ENCODE measurements at places on chromosomes 3 and 15.

DNA sequence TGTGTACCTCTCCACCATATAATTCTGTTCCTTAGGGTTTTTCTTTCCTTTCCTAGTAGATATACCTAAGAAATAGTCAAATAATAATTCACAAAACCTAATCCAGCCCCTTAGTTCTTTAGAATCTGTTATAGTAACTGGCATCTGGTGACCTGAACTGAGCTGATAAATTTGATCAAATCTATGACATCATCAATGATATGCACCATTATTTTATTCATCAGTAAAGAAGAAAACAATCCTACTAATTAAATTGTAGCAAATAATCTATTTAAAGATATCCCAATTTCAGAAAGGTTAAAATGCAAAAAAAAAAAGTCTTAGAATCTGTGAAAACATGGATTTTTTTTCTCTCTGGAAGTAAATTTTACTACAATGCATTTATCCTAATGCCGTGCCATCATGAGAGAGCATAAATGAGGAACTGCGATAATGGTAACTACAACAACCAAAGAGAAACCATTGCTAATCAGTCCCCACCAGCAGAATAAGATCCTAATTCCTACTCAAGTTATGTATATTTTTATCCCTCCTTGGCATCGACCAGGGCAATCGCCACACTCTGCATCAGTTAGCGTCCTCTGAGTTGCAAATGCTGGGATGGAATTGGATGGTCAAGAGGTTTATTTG lies 6.6 kb upstream of the MNS1 start:
- DNase-seq, result no peak

DNA sequence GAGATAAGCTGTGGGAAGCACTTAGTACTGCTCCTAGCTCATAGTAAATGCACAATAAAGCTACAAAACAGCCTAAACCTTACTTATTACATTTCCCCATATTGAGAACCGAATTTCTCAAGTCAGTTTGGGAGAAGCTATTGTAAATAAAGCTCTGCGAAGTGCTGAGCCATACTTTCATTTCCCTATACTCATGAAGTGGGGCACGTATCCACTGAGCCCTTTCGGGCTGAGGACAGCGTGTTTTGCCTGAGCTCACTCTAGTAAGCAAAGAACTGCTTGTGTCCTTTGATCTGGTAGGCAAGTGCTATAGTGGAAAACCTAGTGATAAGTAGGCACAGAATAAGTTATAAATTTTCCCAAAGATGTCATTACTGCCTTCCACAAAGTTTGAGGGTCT lies 165.0 kb downstream of the RSL24D1 start:
- no peak for DNase-seq

GRCh38 chr3:136788154-136788553 lies 30.8 kb upstream of the SLC35G2 start:
- DNase-seq, result no peak

GRCh38 chr3:89032346-89033013 lies 74.9 kb upstream of the EPHA3 start:
- no peak for DNase-seq

DNA sequence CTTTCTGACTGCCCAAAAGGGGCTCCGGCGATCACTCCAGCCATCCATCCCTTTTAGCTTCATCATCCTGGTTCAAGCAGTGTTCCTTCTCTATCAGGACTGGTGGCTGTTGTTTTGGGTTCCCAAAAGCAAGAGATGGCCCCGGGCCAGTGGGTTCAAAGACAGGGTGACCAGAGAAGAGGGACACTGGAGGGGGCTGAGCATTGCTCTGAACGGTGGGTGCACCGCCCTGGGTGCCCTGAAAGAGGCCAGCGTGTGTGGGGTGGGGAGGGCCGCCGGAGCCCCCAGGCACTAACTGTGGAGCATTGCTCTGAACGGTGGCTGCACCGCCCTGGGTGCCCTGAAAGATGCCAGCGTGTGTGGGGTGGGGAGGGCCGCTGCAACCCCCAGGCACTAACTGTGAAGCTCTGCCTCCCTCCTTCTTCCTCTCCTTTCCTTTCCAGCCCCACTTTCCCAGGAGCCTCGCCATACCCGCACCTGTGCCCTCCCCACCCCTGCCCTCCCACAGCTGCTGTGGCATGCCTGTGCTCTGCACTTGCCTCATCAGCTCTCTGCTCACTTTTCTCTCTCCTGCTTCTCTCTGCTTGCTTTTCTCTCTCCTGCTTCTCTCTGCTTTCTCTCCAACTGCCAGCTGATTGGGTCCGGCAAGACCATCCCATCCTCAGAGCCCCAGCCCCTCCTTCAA lies 37.4 kb upstream of the OR4F6 start:
- no peak for DNase-seq

- no peak for DNase-seq
These were observed 377.3 kb downstream of the LPP start for GRCh38 chr3:188531210-188531609.

DNA sequence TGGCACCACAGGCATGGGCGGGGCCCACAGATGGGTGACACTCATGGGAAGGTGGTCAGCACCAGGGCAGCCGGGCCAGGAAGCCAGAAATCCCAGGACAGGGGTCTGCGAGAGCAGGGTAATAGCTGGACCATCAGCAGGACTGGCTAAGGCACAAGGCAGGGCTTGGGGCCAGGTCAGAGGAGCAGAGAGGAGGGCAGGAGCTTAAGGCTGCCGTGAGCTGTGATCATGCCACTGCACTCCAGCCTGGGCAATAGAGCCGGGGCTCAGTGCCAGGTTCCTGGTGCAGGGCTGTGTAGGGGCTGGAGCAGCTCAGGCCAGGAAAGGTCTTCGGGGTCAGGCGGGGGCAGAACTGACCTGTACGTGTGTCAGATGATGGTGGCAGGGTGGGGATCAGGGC lies 64.2 kb upstream of the LINGO1 start:
- no peak for DNase-seq

DNA sequence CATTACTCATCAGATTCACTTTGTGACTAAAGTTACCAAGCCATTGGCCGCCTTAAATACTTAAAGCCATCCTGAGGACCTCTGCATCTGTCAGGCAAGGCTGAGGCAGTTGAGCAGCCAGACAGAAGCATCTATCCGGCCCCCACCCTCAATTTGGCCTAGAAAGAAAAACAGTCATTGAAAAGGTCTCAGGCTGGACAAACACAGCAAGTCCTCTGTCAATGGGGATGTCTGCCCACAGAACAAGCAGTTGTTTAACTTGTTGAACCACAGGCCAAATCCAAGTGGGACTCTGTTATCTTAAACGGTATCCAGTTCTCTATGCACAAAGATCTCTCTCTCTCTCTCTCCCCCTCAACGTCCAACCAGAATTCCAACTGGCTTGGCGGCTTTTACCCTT lies 2.8 kb downstream of the ZIC4 start:
- no peak for DNase-seq

DNA sequence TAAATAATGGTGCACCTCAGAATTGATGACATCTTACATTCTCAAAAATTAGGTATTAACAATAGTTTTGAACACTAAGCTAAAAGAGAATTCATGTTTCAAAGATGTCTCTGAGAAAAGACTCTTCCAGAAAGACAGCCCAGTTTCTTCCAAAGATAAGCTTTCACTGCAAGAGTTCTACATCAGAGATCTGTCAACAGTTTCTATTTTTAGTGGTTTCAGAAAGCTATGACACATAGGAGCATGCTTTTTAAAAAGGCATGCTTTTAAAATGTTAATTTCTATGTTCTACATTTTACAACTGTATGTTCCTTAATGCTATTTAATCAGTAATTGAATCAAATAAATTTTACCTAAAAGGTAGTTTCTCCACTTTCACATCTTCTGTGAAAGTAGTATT lies 88.2 kb downstream of the PLOD2 start:
- no peak for DNase-seq

GRCh38 chr15:73442968-73443367 lies at the start of gene REC114:
Gene REC114 (plus strand): TSS chr15:73443164. CDS start chr15:73443186, 22 bp downstream.
- DNase-seq, result no peak

DNA sequence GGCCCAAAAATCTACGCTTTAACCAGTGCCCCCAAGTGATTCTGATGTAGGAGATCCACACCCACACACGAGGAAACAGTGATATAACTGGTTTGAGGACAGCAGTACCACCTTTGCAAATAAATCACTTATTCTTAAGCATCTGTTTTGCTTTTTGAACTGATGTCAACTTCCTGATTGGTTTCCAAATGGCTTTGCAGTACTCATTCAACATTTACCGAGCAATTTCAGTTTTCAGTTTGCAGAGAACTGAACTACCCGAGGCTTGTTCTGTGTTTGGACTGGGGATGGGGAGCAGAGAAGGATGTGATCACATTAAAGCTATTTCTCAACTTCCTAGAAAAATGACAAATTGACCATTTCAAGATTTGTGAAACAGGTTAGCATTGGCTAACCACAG lies 1.1 kb upstream of the GYG1 start:
- no peak for DNase-seq

GRCh38 chr15:82986442-82986780 lies 401 bp downstream of the RAMAC start:
- no peak for DNase-seq

- no peak for DNase-seq
These were observed 13.1 kb downstream of the HDAC11 start for GRCh38 chr3:13492976-13493866.

DNA sequence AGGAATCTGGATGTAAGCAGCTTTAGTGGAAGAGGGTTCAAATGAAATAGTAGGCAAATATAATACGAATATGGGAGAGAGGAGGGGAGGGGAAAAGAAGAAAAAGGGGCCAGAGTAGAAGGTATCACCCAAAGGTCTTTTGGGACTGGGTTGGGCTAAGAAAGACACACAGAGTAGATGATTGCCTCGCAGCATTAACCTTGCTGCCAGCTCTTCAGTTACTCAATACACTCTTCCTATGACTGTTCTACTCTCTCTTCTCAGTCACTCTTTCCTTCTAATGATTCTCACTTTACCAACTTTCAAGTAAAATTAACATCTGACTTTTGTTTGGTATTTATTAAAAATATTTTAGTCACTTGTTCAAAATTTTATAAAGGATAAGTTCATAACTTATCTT lies 52.8 kb downstream of the CLASP2 start:
- DNase-seq, result no peak

- no peak for DNase-seq
These were observed at the start of gene ATP13A4 for GRCh38 chr3:193554811-193555210. Gene ATP13A4 (minus strand): TSS chr3:193554895. CDS start chr3:193554799, 96 bp downstream.

- DNase-seq, result peak; percentile 66
These were observed 21.5 kb downstream of the CFAP161 start for GRCh38 chr15:81155375-81156218.

- no peak for DNase-seq
These were observed 185.4 kb downstream of the SUCNR1 start for GRCh38 chr3:152058856-152059255.

DNA sequence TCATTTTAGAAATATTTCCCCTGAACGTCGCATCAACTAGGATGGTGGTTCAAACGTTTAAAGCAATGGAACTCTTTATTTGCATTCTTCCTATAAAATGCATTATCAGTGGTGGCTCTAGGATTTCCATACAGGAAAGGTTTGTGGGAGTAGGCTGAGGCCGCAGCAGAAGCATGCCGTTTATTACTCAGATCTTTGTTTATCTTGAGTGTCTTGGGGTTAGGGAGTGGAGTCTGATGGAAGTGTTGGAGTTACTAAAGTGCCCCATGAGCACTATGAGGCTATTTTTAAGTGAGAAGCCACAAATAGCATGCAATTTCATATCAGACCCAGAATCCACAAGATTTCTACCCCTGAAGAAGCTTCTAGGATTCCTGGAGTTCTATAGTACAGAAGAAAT lies 26.2 kb downstream of the ATOSA start:
- no peak for DNase-seq

DNA sequence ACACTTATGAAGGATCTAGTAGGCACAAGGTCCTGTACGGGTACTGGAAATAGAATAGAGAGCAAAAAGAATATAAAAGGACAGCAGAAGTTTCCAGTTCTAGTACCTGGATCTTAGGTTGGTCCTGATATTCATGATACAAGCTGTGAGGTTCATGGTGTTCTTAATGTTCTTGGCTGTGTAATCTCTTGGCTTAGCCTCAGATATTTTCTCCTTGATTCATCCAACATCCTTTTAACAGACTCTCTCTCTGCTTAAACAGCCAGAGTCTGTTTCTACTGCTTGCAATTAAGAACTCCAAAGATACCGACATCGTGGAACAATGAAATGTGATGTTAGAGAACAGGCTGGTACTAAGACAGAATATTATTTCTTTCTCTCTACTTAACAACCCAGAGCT lies 49.9 kb downstream of the CNTN3 start:
- DNase-seq, result no peak

GRCh38 chr15:60799885-60800284 lies 320.9 kb upstream of the ICE2 start:
- no peak for DNase-seq

GRCh38 chr3:50112462-50112861 lies 23.7 kb downstream of the RBM5 start:
- peak; percentile 16 for DNase-seq

DNA sequence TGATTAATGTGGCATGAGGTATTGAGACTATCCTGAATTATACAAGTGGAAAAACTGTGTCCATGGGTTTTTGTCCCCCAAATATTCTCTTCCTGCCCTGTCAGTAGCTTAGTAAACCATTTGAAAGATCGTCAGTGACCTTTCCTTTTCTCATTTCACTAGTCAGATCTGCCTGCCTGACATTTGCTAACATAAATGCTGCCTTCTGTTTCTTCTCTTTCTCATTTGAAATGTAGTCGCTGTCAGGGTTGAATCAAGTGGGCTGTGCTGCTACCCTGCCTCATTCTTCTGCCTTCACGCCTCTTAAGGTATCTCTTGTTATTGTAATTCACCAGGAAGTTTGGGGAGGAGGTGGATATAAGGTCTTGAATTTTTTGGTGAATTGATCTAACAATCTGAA lies 67.5 kb downstream of the LRCH3 start:
- no peak for DNase-seq

- DNase-seq, result peak; percentile 71
These were observed 468 bp downstream of the UBP1 start for GRCh38 chr3:33439546-33440327.

GRCh38 chr15:45904019-45904418 lies 269.2 kb downstream of the SQOR start:
- DNase-seq, result peak; percentile 61
